ENCODE measurements at places on chromosomes 3 and 15. TPM values are rescaled to one million over a fixed set of nuclear protein-coding genes. Genes with fewer than 3 reads are reported as not detected.

GRCh38 chr3:51786267-51786666 lies 7.2 kb upstream of the IQCF6 start:
- DNase-seq, result no peak

- DNase-seq, result no peak
These were observed 19.4 kb upstream of the ALPK3 start for GRCh38 chr15:84797801-84798200.

GRCh38 chr15:90087454-90088154 lies 14.7 kb downstream of the IDH2 start:
- no peak for DNase-seq

DNA sequence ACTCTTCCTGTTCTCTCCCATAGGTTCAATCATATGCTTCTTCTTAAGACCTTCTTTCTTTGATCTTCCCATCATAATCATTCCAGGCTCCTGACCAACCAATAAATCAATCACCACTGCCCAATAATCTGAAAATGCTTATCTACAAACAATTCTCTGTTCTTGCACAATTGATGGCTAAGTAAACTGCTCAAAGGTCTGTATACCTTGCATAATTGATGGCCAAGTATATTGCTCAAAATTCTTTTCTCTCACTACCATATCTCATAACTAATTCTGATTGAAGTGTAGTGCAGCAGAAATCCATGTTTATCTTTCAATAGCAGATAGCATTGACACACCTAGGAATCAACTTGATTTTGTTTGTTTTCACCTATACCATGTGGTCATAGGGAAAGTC lies 83.4 kb upstream of the EPHA6 start:
- DNase-seq, result no peak

The POPDC2 gene
- polyA plus RNA-seq, result 2.5 TPM

The P4HTM gene
- 15.7 TPM for polyA plus RNA-seq

All from naive B cell (primary cell).